ENCODE measurements at places on chromosomes 2 and 18.
A peak's percentile ranks its signal among the peaks of the same experiment; 100 is the strongest.

DNA sequence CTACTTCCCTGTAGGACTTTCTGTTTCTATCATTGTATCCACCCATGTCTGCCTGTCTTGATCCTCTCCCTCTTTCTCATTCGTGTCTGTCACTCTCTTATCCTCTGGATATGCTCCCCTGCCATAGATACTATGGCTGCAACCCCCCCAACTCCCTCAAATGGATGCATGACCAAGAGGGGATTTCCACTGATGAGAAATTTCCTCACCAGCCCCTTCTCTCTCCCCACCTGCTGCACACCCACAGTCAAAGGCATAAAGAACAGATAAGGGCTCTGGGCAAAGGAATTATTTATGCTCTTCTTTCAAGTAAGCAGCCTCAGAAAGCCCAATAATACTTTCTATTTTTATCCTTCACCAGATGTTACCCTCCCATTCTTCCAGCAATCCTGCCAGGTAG, 121.3 kb downstream of the FOXI3 start:
- no peak for DNase-seq

DNA sequence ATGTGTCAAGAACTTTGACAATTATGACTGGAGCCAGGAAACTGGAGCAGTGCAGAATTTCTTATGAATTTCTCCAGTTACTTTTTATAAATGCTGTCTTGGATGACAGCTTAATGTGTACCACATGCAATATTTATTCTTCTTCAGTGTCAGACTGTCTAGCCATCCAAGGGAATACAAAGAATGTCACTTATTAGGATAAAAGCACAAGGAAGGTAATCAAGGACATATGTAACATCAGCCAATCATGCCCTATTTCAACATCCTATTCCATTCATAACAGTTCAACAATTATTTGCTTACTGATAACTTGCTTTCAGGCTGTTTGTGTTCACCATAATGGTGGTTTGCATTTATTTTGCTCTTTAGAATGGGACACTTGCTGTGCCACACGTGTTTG, 139.8 kb downstream of the OLA1 start:
- DNase-seq = no peak

DNA sequence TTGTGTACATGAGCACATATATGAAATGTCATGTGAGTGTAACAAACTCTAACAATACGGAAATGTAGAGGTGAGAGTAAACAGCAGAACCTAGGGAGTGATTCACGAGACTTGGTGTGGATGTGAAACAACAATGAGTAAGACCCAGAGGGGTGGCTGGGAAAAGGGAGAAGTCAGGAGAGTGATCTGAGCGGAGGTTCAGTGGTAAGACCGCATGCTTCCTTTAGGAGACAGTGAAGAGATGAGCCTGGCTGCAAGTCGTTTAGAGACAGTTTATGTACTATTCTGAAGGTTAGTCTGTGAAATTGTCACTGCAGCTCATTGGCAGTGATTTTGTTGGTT, 150.6 kb downstream of the PRPF40A start:
- no peak for DNase-seq

DNA sequence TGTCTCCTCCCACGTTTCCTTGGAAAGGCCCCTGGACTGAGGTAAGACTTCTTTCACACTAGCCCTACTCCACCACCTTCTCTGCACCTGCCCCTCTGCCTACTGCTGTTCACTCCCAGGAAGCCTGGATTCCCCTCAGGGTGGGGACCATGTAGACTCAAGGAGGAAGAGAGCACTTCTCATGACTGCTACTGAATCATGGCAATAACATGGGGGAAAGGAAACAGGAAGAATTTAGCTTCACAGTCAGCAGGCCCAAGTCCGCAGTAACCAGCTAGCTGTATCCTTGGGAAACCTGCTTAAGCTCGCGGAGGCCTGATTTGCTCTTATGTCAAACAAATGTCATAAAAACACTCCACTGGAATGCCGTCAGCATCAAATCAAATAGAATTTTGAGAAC, 126.2 kb upstream of the CAPN13 start:
- no peak for DNase-seq

- DNase-seq = no peak
These were observed 60.4 kb downstream of the WDSUB1 start for GRCh38 chr2:159226059-159226461.

DNA sequence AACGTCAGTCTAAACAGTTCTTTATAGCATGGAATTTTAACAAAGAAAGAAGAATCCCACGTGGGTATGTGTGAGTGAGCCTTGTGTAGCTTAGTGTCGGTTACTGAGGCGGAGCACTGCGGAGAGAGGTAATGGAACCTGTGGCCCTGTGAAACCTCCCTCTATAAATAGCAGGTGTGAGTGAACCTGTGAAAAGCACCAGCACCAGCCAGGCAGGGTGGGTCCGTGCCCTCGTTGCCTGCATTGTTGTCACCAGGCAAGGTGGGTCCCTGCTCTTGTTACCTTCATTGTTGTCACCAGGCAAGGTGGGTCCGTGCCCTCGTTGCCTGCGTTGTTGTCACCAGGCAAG, 4.7 kb downstream of the CTDP1 start:
- DNase-seq = no peak

DNA sequence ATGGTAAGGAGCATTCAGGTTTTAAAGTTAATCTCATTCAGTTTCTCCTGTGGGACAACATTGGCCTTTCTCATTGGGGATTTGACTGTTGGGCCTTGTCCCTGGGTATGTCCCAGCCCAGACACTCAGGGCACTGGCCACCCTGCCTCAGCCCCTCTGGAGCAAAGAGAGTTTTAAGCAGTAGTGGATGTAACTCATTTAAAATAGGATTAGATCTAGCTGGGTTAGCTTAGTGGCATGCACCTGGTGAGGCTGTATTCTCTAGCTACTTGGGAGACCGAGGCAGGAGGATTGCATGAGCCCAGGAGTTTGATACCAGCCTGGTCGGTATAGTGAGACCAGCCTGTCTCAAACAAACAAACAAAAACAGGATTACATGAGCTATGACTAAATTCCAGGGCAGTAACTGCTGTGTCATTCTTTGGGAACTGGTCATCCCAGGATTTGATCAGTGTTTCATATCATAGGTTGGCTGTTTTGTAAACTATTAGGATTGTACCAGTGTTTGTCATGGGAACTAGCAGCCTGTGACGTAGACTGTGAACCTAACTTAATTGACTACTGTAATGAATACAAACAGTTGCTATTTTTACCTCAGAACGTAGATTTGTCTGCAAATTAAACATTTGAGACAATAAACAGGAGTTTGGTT, 12.5 kb downstream of the INPP4A start:
- no peak for DNase-seq

DNA sequence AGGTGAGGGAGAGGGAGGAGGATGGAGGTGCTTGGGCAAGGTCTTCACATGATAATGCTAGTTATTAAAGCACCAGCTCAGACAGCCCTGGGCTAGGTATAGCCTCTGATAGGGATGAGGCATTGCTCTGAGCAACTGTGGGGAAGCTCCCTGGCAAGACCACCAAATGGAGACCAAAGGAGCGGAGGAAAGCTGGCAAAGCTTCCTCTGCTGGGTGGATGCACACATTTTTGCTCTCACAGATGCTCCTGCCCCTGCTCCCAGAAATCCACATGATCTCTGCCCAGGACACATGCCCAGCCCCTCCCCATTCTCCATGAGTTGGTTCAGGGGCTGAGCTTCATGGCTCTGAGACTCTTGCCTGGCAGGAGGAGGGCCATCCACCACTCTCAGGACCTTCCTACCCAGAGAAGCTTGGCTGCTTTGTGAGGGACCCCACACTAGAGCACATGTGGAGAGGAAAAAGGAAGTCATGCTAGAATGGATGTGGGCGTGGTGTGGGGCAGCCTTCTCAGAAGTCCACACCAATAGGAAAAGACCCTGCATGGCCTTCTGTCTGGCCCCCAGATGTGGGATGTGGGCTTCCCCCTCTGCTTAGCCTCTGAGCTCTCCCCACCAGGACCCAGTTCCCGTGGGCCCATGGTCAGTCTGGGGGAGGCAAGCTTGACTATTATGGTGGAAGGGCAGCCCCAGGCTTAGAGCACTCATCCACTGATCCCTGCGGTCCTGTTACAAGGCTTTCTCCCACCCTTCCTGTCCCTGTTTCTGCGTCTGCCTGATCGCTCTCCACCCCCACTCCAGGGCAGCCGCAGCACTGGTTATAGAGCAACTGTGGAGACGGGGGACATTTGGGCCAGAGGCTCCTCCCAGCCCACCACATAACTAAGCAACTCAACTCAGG, 10.5 kb upstream of the CYP26B1 start:
- no peak for DNase-seq

DNA sequence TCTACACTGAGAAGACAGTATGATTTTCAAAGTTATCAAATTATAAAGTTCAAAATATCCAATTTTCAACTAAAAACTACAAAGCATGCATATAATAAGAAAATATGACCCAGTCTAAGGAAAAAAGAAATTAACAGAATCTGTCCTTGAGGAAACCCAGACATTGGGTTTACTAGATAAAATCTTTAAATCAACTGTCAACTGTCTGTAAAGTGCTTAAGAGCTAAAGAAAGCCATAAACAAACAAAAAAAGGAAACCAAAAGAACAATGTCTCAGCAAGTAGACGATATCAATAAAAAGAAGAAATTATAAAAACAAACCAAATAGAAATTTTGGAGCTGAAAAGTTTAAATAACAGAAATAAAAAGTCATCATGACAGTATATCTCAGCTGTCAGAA, 10.5 kb upstream of the ABCB11 start:
- no peak for DNase-seq

GRCh38 chr2:142100970-142101369, 29.8 kb downstream of the LRP1B start:
- no peak for DNase-seq

DNA sequence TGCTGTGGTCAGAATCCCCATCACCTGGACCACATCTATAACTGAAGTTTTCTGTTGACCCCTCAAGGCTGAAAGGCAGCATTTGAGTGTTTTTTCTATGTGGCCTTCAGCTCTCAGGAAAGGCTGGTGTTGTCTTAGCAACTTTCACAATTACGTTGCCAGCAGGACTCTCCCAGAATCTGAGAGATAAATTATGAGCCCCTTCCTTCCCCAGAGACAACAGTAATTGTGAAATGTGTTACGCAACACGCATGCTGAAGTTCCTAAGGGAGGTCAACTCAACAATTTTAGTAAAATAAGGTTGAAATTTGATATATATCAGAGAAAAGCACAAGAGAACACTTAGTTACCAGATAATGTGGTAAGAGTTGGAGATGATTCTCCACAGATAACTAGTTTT, 216.5 kb upstream of the SLC8A1 start:
- DNase-seq = no peak

- no peak for DNase-seq
These were observed 407.0 kb downstream of the SUCLG1 start for GRCh38 chr2:84052043-84052442.

- DNase-seq = no peak
These were observed 37.5 kb downstream of the VPS54 start for GRCh38 chr2:63981702-63982103.

DNA sequence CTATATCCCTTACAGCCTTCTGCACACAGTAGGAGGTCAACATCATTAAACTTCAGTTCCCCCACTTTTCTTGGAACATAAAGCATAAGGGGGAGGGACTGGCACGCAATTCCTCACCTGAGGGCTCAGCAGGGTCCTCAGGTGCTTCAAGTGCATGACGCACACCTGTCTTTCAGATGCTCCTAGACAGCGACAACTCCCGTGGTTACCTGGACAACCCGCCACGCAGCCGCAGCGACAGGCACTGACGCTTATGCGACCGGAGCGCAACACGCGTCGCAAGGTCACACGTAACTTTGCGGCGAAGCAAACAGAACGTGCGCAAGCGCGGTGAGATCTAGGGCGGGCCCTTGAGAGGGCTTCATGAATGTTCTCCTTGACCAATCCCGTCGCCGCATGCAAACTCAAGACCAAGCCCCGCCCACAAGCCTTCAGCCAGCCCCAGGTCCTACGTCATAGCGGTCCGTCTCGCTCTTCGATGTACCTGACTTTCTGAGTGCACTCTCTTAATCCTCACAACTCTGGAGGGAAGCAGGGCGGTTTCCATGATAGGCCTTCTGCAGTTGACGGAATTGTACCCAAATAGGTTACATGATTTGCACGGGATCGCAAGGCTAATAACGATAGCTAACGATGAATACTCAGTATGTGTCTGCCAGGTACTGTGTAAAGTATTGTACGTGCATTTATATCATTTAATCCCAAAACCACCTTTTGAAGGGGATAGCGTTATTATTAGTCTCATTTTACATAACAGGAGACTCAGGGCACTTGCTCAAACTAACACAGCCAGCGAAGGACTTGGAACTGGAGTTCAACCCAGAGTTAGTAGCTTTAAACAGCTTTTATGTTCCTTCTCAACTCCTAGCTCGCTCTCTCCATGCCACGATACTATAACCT, at the start of gene IFT172:
TSS of gene IFT172 (minus strand) at position 246 of the 900 bp plus-strand sequence. CDS start at position 156, 90 bp downstream.
- peak; percentile 98 for DNase-seq

- no peak for DNase-seq
These were observed 120.8 kb upstream of the DDX18 start for GRCh38 chr2:117693651-117694050.

GRCh38 chr2:29597035-29597434, 324.4 kb downstream of the ALK start:
- no peak for DNase-seq

GRCh38 chr2:227789803-227790202, 23.8 kb upstream of the CCL20 start:
- no peak for DNase-seq

DNA sequence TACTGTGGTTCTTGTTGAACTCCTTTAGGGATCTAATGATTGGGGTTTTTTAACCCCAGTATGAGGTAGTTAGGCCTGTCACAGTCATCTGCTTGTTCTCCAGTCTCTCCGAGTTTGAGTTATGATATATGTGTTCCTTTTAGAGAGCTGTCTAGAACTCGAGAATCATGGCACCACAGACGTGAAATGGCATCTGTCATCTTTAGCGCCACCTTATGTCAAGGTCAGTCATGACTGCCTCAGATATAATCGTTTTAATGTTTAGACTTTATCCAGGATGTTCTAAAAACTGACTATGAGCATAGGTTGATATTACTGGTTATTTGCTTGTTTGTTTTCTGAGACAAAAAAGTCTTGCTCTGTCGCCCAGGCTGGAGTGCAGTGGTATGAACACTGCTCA, 112.2 kb downstream of the CEP192 start:
- DNase-seq = no peak

GRCh38 chr2:218821605-218822211, 9.9 kb downstream of the PRKAG3 start:
- DNase-seq = no peak

DNA sequence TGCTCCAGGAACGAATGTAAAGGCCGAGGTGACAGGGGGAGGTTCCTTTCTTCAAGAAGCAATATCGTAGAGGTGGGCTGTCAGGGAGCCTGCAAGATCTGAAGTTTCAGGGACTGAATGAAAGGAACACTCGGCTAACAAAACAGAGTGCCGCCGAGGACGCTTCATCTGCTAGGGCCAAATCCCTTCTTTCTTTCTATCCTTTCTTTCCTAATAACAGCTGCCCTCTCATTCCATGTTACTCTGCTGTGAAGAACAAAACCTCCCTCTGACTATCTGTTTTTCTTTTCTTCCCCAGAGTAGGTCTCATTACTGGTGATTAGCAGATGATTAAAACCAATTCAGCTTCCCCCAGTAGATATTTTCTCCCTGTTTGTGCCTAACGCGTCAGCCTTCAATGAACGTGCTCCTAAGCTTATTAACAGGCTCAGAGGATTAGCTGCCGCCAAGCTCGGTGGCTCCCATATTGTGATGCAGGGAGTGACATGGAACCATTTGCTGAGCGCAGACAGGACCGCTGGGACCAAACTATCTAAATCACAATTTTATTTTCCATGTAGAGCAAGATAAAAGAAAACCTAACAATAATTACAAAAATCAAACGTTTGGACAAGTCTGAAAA, 414.6 kb downstream of the TMEM182 start:
- no peak for DNase-seq
